ENCODE measurements at places on chromosomes 4 and X.

GRCh38 chr4:6692806-6693205, 872 bp upstream of the S100P start:
- no peak for DNase-seq

DNA sequence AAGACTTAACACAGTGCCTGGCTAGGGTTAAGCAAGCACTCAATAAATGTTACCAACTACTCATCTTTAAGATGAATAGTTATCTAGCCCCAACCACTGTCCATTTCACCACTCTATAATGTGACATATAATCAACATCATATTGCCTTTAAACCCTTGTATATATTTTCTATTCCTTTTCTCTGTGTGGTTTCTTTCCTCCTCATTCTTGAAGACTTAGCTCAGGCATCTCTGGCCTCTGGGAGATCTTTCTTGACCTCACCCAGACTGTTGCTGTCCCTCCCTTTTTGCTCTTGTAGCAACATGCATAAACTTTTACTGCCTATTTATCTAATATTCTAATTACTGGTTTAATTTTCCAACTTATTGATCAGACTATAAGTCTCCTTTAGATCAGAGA, 249.9 kb upstream of the MAB21L2 start:
- no peak for DNase-seq

DNA sequence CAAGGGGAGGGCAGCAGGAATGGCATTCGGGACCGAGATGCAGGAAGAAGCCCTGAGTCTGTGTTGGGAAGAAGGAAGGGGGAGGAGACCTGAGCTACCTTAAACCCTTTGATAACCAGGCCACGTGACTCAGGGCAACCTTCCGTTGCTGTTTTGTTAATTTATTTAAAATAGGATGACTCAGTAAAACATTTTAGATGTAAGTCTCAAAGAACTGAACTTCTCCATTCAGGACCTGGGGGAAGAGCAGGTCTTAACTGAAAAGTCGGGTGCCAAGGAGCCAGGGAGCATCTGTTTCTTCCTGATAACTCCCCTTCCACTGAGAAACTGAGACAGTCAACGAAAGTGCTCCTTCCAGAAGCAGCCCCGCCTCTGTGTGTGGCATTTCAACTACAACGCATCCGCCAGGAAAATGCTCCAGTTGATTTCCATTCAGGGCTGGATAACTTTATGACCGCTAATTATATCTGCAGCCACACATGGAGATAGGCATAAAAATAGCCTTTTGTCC, 88.0 kb downstream of the IRF2 start:
- no peak for DNase-seq

GRCh38 chr4:123671636-123672404, 275.2 kb downstream of the SPRY1 start:
- DNase-seq: no peak

DNA sequence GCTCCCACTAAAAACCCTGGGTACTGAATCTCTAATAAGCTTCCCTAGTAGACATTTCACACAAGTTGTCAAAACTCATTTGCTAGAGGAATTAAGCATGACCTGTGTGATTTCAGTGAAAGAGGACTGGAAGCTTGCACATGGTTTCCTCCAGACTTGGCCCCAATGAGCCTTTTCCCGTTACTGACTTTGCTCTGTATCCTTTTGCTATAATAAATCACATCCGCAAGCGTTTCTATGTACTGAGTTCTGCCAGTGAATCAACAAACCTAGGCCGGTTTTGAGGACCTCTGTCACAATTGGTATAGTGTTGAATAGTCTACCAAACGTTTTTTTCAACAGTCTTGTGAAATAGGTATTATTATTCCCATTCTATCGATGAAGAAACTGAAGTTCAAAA, 8.2 kb downstream of the ATP11C start:
- no peak for DNase-seq

DNA sequence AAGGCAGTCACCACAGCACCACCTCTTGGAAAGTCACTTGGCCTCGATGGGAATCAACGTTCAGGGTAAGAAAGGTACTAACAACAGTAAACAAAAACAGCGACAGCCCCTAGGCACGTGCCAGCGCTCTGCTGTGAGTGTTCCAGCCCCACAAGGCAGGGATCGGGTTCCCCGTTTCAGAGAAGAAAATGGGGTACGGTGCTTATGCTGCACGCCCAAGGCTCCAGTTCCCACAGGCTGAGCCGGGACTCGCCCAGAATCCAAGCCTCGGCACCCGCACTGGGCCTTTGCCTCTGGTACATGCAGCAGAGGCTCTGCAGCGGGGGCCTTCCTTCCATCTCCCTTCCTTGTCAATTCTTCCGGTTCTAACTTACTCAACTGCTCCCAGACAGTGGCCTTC, 37.3 kb downstream of the WDR1 start:
- DNase-seq: no peak

GRCh38 chr4:117137145-117137544, 51.8 kb upstream of the TRAM1L1 start:
- no peak for DNase-seq

- no peak for DNase-seq
Observed at GRCh38 chr4:93659629-93660028, 168.9 kb upstream of the ATOH1 start.

DNA sequence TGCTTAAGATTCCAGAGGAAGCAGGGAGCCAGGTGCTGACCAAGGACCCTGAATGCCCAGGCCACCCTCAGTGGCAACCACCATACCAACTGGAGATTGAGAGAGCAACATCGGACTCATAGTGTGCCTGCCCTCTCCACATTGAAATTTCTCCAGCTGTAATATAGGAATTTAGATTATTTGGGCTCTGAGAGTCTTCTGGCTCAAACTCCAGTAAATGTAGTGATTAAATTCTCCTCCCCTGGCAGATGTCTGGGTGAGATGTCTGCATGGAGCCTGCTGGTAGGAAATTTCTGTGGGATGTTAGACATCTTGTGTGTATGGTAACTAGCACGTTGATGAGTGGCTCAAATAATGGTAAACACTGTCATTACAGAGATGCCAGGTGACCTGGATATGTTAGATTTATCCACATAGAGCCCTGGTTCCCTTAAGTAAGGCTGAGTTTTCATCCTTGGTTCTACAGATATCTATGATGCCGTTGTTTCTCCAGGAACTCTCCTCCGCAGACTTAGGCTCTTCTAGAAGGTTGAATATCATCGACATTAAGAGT, 70.6 kb downstream of the CLNK start:
- no peak for DNase-seq

DNA sequence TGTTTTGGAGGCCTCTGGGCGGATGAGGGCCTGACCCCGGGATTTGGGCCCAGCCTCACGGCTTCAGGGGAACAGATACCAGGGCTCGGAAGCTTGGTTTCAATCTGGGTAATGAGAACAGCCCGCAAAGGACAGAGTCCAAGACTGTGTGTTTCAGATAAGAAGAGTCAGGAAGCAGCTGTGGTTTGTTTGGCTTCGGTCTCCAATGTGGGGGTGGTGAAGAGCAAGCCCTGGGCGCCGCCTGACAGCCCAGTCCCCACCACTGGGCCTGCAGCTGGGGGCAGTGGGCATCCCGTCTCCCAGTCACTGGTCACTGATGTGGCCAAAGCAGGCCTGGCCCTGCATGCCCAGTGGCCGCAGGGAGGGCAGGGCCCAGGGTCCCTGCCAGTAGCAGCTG, 9.1 kb downstream of the WFS1 start:
- no peak for DNase-seq

GRCh38 chr4:167233685-167234315, 494 bp downstream of the SPOCK3 start:
- DNase-seq: no peak

- no peak for DNase-seq
Observed at GRCh38 chr4:71476240-71476639, 137.4 kb downstream of the SLC4A4 start.

- peak; percentile 32 for DNase-seq
Observed at GRCh38 chr4:145936142-145936996, 2.3 kb downstream of the ZNF827 start.

DNA sequence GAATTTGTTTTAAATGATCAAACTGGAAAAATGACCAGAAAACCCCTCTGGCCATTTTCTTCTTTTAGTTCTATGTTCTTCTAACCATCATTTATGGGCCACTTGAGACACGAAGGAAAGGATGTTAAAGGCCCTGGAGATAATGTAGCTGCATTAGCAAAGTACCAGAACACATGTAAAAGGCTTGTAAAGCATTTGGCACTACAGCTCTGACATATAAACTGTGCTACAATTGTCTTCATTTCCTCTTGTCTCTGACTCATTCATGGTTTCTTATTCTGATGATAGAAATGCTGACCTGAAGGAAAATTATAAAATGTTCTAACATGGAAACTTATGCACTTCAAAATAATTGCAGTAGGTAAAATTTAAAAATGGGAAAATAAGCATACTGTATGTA, 388.7 kb downstream of the FAT4 start:
- DNase-seq: no peak

GRCh38 chr4:20255823-20256222, 4.1 kb downstream of the SLIT2 start:
- no peak for DNase-seq

- no peak for DNase-seq
Observed at GRCh38 chr4:27595571-27596360, 735.1 kb downstream of the STIM2 start.

DNA sequence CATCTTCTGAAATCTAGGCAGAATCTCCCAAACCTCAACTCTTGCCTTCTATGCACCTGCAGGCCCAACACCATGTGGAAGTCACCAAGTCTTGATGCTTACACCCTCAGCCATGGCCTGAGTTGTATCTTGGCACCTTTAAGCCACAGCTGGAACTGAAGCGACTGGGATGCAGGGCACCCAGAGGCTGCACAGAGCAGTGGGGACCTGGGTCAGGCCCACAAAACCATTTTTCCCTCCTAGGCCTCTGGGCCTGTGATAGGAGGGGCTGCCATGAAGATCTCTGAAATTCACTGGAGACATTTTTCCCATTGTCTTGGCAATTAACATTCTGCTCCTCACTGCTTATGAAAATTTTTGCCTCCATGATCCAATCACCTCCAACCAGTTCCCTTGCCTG, 1388.5 kb downstream of the ADGRL3 start:
- no peak for DNase-seq

DNA sequence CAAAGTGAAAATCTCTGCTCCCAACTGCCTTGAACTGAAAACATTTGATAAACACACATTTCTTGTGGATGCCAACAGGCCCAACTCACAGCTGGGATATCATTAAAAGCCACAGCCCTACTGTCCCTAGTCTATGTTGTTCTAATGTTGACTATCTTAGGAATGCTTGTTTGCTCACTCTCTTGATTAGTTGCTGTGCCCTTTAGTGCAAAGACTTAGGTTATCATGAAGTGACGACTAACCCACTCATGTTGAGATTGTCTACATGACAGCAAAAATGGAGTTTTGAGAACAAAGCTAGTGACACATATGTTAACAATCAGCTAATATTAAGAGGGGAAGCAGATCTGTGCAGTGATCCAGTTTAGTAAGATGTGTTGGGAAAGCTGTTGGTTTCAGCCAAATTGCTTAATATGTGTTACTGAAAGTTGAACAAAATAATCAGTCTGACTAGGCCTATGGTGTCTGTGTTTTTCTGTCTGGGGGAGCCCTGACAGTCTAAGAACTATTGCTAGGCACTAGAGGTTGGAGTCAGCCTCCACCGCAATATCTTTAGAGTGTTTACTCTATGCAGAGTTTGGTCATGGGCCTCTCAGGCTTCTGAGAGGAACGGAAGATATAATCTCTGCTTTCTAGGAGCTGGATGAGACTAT, 125.5 kb downstream of the ATG4A start:
- DNase-seq: no peak

DNA sequence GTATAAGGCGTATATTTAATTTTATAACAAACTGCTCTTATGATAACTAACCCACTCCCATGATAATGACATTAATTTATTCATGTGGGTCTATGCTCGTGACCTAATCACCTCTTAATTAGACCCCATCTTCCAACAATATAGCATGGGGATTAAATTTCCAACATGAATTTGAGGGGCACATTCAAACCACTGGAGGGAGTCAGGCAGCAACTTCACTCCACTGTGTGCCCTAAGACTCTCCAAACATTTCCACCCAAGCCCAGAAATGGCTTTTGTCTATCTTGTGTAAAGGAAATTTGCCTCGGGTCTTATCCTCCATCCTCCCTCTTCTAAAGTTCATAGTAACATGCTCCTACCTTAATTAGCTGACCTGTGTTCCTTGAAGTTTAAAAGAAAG, 616.1 kb upstream of the CPEB2 start:
- no peak for DNase-seq

DNA sequence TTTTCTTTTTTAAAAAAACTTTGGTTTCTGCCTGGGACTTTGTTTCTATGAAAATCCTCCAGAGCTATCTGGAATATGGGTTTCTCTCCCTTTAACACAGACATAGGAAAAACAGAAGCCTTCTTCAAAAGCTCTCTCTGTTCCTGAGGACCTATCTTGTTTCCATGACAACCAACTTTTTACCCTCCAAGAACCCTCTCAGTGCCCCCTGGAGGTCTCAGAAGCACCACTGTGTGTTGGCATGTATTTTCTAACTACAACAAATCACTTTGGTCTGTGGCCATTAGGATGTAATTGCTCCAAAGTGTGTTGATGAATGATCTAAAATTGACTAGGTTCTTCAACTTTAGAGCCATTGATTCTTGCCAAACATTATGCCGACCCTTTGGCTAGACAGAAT, 1331.6 kb downstream of the ADGRL3 start:
- DNase-seq: no peak

GRCh38 chr4:172035562-172035961, 222.4 kb downstream of the GALNTL6 start:
- DNase-seq: no peak

GRCh38 chr4:103499094-103499493, 220.7 kb downstream of the TACR3 start:
- no peak for DNase-seq

- no peak for DNase-seq
Observed at GRCh38 chrX:139691493-139691842, 16.5 kb downstream of the MCF2 start.

DNA sequence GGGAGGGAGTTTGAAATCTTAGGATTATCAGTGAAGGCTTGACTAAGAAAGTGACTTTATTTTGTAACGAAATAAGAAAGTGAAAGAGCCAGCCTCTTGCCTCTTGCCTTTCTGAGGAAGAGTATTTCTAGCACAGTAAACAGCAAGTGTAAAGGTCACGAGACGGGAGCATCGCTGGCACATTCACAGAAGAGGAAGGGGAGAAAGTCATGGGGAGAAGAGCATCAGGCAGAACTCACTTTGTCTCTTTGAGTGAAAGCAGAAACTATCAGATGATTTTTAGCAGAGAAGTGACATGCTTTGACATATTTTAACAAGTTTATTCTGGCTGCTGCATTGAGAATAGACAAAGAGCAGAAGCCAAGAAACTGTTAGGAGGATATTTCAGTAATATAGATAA, 313.8 kb downstream of the CAMK2D start:
- DNase-seq: no peak

- DNase-seq: no peak
Observed at GRCh38 chr4:8921465-8921864, 49.8 kb upstream of the HMX1 start.

- DNase-seq: no peak
Observed at GRCh38 chrX:40189637-40190036, 91.9 kb upstream of the BCOR start.

DNA sequence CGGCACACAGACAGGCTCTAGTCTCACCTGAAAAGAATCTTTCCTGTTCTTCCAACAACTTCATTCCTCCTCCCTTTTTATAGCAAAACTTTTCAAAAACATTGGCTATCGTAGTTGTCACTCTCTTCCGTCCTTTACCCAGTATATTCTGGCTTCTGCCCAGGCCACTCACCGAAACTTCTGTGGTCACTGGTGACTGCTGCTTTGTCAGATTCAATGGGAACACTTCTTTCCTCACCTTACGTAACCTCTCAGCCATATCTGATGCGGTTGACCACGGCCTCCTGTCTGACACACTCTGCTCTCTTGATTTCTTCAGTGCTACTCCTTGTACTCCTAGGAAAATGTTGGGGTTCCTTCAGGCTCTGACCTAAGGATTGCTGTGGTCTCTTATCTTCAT, 9.2 kb upstream of the RNF150 start:
- no peak for DNase-seq

All from activated T-helper 1 cell treated with anti-CD3 and anti-CD28 coated beads, Interleukin-2, amount 50 U/mL, for 16 hours (primary cell).